RPMI8226 (cell line): ENCODE measurements at places on chromosomes 5 and 9.

GRCh38 chr5:90615355-90615754 lies 56.8 kb downstream of the ADGRV1 start:
- no peak for DNase-seq

- DNase-seq, result no peak
These were observed 53.2 kb upstream of the SHISAL2B start for GRCh38 chr5:64637144-64637543.

GRCh38 chr9:87099407-87099806 lies 152.1 kb upstream of the GAS1 start:
- no peak for DNase-seq

DNA sequence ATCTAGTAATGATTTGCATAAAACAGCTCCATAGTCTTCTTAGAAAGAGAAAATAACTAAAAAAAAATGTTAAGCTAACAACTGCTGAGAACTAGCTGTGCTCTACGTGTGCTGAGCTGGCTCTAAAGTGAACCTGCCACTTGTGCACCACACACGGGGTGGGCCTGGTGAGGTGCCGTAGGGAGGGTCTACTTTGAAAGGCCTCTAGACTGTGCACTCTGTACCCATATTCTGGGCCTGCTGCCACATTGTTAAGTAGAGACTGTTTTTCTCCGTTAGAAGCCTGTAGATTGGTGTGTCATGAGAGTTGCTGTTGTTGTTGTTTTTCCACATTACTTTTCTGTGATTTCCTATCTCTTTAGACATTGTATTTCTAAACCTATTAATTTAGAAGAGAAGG lies 93.9 kb downstream of the CD180 start:
- DNase-seq, result no peak

- DNase-seq, result no peak
These were observed 33.3 kb downstream of the FBXL7 start for GRCh38 chr5:15533129-15533893.

- no peak for DNase-seq
These were observed 185.7 kb downstream of the MARCHF11 start for GRCh38 chr5:15993919-15994318.

GRCh38 chr9:114776683-114777399 lies 29.0 kb downstream of the TNFSF15 start:
- no peak for DNase-seq

GRCh38 chr9:135077497-135078200 lies 9.8 kb upstream of the OLFM1 start:
- peak; percentile 80 for DNase-seq

- DNase-seq, result no peak
These were observed 29.0 kb downstream of the SLC31A2 start for GRCh38 chr9:113179839-113180238.

DNA sequence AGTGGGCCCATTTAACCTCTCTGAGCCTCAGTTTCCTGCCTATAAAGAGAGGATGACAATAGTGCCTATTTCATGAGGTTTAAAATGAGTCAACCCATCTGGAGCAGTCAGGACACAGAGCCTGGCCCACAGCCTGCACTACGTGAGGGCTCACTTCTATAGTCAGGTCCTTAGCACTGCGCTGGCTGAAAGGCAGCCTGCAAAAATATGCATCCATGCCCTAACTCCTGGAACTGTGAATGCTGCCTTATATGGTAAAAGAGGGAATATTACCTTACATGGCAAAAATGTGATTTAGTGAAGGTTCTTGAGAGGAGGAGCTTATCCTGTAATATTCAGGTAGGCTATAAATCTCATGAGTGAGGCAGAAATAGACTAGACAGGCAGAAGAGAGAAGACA lies 98.5 kb downstream of the GABBR2 start:
- no peak for DNase-seq

GRCh38 chr9:130835441-130836298 lies 616 bp downstream of the ABL1 start:
- DNase-seq, result peak; percentile 51

DNA sequence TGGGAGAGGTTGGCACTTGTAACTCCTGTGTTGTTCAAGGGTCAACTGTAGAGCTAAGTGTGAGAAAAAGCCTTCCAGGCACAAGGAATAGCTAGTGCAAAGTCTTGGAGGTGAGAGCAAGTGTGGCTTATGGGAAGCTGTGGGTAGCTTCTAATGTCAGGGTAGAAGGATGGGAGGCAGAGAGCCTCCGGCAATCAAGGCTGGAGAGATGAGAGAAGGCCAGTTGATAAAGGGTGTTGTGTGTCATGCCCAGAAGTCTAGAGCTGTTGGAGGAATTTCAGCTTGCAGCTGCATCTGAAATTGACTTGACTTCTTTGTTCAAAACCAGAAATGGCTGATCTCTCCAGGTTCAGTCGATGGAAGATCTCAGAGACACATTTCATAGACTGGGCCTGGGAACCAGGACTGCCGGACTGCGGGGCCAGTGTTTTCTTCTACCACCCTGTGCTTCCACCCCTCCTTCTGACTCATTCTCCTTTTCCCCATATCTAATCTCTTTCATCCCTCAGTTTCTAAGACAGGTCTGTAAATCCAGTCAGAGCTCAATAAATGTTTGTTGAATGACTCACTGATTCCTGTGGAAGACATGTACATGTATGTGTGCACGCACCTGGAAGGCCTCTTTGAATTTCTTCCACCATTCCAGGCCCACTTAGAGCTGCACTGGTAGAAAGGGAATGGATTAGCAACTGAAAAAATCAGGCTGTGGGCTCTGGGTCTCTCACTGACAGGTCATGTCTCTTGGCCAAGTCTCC lies 67.8 kb upstream of the KLF4 start:
- no peak for DNase-seq

DNA sequence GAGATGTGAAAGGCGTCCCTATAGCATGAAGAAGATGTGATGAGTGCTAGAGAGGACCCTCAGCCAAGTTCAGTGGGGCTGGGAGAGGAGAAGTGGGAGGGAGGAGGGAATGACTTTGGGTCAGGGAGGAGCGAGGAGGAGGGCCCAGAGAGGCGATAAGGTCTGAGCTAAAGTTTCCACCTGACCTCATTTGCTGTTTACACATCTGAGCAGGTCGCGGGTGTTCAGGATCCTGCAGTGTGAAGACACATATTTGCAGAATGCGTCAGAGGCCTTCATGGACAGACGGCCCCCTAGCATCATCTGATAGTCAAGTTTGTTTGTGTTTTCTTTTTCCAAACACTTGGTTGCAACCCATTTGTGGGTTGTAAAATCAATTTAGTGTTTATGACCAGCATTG lies 18.9 kb upstream of the IGFBPL1 start:
- no peak for DNase-seq

DNA sequence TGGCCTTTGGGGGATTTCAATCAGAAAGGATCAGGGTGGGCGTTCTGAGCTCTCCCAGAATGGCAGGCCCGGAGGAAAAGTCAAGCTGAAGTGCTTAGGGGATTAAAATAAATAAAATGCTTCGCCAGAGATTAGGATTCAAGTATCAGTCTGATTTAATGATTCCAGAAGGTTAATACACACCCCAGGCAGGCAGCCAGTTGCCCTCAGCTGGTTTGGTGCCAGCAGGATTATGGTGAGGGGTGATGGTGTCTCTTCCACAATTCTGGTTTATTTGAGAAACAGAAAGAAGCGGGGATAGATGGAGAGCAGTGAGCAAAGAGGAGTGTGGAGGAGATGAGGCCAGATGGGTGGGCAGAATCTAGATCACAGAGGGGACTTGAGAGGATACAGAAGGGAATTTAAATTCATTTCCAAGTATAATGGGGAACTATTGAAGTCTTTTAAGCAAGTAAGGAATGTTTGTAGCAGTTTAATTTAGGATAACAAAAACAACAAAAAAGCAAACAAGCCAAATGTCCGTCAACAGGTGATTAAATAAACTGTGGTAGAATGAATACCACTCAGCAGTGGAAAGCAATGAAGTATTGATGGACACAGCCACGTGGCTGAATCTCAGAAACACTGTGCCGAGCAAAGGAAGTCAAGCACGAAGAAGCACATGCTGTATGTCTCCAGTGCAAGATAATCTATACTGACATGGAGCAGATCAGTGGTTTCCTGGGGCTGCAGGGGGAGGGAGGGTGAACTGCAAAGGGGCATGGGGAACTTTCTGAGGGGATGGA lies 297.7 kb downstream of the MSX2 start:
- no peak for DNase-seq

GRCh38 chr9:130745829-130746228 lies 52.2 kb downstream of the EXOSC2 start:
- no peak for DNase-seq

GRCh38 chr5:116739571-116739970 lies 164.9 kb upstream of the SEMA6A start:
- no peak for DNase-seq

GRCh38 chr5:57895766-57896165 lies 413.2 kb upstream of the ACTBL2 start:
- no peak for DNase-seq

GRCh38 chr5:139131465-139131864 lies 66.7 kb downstream of the SIL1 start:
- DNase-seq, result no peak

GRCh38 chr9:95648225-95648624 lies 131.5 kb upstream of the PTCH1 start:
- no peak for DNase-seq

GRCh38 chr9:131835151-131835910 lies 95.5 kb upstream of the RAPGEF1 start:
- DNase-seq, result no peak

DNA sequence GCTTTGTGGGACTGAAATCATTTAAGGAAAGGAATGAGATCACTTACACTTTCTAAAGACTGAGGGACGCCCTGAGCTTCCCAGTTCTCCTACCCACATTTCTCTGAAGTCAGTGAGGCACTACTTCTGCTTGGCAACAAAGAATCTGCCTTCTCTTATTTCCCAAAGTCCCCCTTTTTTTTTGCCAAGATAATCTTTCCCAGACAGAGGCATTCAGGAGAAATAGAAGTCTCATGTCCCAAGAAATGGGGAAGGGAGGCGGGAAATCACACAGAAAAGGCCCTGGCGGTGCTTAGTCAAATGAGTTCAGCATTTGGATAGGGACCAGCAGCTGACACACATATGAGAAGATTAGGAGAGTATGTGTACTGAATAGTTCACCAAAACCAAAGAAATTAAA lies 159.7 kb downstream of the MUSK start:
- DNase-seq, result no peak

DNA sequence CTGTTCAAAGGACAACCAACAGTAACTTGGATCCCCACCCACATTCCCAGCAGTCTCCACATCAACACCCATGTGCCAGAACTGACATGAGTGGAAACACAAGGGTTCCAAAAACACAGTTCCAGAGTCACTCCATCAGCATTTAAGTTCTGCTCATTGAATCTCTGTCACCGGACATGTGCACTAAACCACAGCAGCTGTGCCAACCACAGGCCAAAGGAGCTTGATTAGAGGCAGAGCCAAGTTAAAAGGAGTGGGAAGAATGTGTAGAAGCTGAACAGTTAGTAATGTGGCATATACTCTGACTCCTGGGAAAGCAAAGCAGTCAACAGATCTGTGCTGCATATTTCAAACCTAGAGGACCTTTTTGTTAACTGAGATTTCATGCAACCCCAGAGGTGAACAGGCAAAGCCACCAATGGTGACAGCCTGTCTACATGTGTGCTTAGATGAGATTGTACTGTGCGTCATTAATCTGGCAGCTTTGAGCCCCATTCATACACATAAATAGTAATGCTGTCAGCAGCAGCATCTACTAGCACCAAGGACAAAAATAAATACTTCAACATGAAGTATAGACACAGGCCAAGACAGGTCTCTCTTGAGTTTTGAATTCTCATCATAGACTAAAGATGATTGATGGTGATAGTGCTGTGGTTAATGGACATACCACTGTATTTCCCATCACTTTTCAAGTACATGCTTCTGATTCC lies 16.4 kb upstream of the FST start:
- DNase-seq, result no peak

- DNase-seq, result peak; percentile 81
These were observed 12.9 kb downstream of the DYNC2I2 start for GRCh38 chr9:128643519-128644300.

DNA sequence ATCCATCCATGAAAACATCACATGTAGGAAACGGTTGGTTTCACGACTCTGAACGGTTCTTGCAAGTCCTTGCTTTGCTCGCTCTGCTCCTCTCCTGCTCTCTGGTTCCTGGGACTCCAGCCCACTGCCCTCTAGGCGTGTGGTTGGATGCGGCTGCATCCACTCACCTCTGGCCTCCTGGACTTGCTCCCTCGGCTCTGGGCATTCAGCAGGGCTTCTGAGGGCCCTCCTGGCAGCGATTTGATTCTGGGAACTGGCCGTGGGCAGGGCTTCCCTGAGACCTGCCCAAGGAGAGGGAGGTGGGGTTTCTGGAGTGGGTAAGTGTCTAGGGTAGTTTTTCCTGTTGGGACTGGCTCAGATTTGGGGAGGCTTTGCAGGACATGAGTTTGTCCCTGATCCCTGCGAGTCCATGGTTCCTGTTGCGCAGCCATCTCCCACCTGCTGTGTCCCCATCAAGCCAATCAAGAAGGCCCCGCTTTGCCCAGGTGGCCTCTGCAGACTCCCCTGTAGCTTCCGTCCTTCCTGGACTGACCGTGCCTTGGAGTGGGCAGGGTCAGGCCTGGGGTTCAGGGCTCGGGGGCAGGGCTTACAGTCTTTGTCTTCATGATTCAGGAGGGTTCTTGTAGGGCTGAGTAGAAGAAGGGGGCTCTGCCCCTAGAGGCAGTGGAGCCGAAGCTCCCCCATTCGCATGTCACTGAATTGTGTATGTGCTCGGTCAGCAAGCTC lies 192.3 kb downstream of the CACNA1B start:
- DNase-seq, result no peak

- peak; percentile 3 for DNase-seq
These were observed 125.6 kb downstream of the NXNL2 start for GRCh38 chr9:88660611-88661010.

DNA sequence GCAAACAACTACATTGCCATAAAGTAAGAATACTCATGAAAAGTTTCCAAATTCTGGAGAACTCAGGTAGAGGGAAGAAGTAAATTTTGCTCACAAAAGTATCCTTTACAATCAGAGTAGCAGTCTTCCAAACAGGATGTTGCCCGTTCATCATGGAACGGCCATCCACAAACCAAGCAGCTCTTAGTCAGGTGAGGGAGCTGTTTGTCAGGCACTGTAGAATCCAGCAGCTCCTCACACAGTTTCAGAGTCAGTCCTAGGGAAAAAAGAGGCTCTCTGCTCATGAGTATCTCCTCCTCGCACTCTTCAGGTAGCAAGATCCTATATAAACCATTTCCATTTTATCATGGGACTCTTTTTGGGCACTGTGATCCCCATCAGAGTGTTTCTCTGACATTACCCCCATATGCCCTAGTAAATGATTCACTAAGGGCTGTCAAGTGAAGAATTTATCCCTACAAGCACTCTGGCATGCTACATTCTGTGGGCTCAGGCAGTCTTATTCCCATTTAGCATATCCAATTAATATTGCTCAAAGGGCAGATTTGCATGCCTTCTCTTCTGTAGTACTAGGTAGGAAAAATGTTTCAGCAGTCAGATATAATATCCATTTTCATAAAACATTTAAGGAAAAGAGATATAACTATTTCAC lies 97.9 kb downstream of the WDR41 start:
- no peak for DNase-seq

- DNase-seq, result no peak
These were observed 8.7 kb downstream of the GAPT start for GRCh38 chr5:58499941-58500340.

- no peak for DNase-seq
These were observed 31.0 kb downstream of the MARCHF6 start for GRCh38 chr5:10384483-10384882.
